Activated CD8-positive, alpha-beta memory T cell treated with anti-CD3 and anti-CD28 coated beads for 4 hours (primary cell): ENCODE measurements at places on chromosomes 3 and 15.

DNA sequence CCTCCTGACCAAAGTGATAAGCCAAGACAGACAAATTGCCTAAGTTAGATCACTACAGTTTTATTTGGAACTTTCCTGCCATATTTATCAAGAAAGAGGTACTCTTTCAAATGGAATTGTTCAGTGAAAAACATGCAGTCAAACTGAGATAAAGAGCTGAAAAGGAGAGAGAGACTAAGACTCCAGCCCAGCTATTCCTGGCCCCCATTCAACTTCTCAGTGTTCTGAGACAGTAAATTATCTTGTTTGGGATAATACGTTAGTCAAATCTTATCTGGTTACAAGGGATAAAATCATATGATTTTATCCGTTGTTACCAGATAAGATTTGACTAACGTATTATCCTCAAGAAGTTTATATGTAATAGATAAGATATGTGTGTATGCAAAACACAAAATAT, 67.6 kb upstream of the CMC1 start:
- DNase-seq: no peak

- no peak for DNase-seq
These were observed 51.9 kb upstream of the MUC13 start for GRCh38 chr3:124986192-124987143.

- no peak for DNase-seq
These were observed 764.8 kb upstream of the CADM2 start for GRCh38 chr3:84194029-84194428.

DNA sequence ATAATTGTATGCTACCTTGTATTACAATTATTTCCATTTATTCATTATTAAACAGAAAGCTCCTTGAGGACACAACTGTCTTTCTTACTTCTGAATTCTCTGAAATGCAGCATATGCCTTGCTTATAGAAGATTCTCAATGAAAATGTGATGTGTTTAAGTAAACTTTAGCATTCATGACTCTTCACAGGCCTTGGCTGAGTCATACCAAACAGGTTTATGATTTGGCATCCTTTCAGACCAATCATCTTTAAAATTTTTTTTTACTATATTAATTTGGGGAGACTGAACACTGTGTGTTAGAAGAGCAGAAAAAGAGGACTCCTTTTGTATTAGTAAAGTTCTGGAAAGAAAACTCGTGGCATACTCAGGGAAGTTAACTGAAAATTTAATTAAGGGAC, 6.4 kb upstream of the GALK2 start:
- DNase-seq: no peak

- DNase-seq: no peak
These were observed 4.1 kb upstream of the GCSAM start for GRCh38 chr3:112136959-112137693.

- DNase-seq: no peak
These were observed 753 bp downstream of the INAFM2 start for GRCh38 chr15:40323953-40324937.

- peak; percentile 24 for DNase-seq
These were observed 2.5 kb downstream of the XIRP1 start for GRCh38 chr3:39189959-39190269.

DNA sequence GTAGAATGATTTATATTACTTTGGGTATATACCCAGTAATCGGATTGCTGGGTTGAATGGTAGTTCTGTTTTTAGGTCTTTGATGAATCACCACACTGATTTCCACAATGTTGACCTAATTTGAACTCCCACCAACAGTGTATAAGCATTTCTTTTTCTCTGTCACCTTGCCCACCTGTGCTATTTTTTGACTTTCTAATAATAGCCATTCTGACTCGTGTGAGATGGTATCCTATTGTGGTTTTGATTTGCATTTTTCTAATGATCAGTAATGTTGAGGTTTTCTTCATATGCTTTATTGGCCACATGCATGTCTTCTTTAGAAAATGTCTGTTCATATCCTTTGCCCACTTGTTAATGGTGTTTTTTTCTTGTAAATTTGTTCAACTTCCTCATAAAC, 340.8 kb downstream of the PLOD2 start:
- DNase-seq: no peak

- DNase-seq: no peak
These were observed 212.6 kb upstream of the TOPAZ1 start for GRCh38 chr3:44029100-44029499.

GRCh38 chr15:72559781-72560180, 85.7 kb downstream of the ARIH1 start:
- no peak for DNase-seq

DNA sequence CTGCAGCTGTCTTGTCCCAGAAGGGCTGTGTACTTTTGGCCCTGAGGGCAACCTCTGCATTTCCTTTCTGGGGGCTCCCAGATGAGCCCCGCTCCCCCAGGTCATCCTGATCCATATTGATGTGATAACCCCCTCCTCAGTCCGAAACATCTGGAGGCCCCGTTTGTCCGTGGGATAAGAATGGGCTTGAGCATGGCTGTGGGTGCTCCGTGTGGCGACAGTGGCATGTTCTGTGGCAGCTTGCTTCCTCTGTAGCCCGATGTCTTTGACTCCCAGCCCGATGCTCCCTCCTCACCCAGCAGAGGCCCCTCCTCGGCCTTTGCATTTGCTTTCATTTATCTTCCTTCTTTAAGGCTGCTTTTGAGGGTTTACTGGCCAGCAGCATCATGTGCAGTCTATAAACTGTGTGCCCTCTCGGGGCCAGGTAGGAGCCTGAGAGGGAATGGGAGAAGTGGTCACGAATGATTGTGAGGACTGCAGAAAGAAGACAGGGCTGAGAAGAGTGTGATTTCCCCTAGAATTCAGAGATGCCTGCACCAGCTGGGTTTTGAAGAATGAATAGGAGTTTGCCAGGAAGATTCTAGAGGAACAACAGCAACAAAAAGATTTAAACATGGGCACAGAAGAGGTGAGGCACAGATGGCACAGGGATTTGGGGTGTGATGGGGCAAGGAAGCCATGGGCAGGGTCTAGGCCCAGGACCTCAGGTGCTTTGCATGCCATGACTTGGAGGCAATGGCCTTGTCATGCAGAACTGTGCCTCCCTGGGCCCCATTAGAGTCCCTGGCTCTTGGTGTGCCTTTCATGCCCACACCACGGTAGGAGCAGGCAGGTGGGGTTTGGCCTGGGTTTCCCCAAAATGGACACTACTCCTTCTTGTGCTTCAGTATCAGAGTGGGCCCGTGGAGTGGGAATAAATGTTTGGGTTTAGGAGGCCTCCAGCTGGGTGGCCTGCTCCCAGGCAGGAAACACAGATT, 34.2 kb downstream of the APBA2 start:
- DNase-seq: no peak

- no peak for DNase-seq
These were observed 229.9 kb downstream of the LRRN1 start for GRCh38 chr3:4029135-4029534.

DNA sequence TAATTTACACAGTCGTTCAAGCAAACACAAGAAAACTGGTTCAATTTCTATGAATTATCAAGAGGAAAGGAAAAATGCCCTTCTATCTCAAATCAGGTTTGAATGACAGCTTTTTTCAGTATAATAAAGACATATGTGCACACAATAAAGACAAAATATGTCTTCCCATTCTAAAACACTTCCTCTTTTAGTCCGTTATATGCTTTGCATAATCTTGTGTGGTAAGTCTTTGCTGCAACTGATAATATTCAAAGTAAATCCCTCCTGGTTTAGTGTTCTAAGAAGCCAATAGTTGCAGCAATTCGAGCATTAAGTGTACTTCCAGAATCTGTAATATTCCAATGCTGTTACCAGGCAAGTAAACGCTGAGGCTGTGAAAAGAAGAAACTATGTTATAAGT, 43.7 kb upstream of the MAPKBP1 start:
- DNase-seq: no peak

GRCh38 chr15:39362821-39363561, 217.9 kb upstream of the THBS1 start:
- DNase-seq: no peak

GRCh38 chr3:141499284-141499683, 12.5 kb downstream of the RASA2 start:
- no peak for DNase-seq

- DNase-seq: no peak
These were observed 56.0 kb downstream of the RFX7 start for GRCh38 chr15:56187665-56188064.
